Kidney glomerular epithelial cell (primary cell): ENCODE measurements at places on chromosomes 6 and 20.
A peak's percentile ranks its signal among the peaks of the same experiment; 100 is the strongest.

DNA sequence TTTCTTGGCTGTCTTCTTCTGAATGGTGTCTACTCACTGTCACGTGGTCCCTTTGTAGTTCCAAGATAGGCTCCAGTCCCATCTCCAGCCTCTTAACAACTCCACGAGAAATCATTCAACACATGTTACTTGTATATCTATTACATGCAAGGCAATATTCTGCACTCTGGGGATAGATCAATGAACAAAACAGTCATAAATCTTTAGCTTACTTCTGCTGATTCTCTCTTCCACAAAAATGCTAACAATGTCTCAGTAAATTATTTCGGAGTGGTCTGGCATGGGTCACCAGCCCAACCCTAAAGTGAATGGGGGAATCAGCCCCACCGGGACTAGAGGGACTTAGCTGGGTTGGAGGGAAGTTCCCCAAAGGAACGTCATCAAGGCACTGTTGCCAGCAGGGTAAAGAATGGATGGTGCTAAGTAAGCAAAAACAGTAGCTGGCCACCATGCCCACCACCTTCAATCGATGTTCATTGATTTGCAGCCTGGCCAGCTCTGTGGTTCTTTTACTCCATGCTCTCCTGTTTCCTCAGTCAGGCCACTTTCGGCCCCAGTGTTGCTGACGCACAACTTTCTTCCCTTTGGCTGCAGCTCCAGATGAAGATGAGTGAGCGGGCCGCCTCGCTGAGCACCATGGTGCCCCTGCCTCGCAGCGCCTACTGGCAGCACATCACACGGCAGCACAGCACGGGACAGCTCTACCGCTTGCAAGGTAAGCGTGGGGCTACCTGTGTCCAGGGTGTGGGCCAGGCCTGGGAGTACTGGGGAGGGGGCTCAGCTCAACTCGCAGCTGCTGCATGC is 167.7 kb downstream of the DOK5 start:
- DNase-seq: no peak

GRCh38 chr6:158789115-158789917 is 29.9 kb downstream of the EZR start:
- no peak for DNase-seq

GRCh38 chr20:61649860-61650162 is 397.8 kb downstream of the CDH4 start:
- DNase-seq: no peak

DNA sequence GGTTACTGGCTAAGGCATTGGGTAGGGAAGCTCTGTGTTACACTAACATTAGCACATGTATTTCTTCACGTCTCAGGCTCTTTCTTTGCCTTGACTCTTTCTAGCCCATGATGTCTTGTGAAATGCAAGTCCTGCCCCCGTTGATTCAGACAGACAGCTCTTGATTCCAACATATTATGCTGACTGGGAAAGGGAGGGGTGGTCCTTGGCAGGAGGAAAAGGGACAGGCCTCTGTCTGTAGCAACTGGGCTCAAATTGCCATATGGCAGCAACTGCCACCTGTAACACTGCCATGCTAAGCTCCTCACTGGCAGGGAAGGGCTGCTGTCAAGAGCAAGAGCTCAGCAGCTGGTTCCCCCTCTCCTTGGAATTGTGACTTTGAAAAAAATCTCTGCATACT is 5.7 kb upstream of the KCNK15 start:
- DNase-seq: no peak

GRCh38 chr6:98971303-98971702 is 23.6 kb upstream of the FBXL4 start:
- no peak for DNase-seq

DNA sequence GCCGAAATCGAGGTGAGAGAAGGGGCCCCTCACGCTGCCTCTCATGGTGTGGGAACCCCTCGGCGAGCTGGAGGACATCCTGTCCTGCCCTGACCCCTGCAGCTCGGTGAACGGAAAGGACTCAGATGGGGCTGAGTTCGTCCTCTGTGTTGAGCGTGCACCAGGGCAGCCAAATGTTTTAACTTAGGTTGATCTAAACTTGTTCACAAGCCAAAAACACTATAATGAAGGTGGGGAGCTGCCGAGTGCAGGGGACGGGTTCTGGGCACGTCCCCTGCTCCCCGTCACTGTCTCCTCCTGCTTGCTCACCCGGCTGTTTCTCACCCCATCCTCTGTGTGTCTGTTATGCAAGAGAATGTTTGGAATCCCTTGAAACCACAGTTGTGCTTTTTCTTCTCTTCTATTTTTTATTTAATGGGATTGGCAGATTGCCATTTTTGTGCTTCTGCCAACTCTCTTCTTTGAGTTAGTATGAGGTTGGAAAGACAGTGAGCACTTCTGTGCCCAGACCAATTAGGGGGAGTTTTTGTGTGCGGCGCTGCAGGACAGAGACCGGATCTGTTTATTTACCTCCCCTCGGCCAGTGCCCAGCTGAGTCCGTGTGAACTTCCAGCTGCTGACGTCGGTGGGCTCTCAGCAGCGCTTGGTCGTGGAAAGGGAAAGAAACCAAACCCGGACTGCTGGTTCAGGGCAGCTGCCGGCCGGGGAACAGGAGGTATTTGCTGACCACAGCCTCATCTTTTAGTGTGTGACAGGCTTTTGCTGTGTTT is 158.1 kb downstream of the DTNBP1 start:
- peak; percentile 94 for DNase-seq

DNA sequence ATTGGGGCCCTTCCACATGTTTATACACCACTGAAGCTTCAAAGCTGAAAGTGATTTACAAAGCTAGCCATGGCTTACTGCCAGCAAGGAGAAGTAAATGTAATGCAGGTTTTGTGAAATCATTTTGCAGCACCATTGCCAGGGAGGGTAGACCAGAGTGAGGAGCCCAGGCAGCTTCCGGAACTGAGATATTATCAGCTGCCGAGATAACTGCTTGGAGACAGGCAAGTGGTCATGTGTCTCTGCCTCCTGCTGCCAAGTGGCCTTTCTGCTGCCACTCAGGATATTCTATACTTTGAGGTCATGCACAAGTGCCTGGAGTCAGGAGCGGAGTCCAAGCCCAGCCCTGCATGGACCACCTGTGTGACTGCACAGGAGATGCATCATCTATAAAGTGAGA is 160.2 kb downstream of the SYNDIG1 start:
- DNase-seq: no peak

GRCh38 chr6:34414999-34415858 is 10.6 kb downstream of the RPS10 start:
- DNase-seq: peak; percentile 43

- DNase-seq: peak; percentile 59
Observed at GRCh38 chr6:125804264-125804663, 13.5 kb downstream of the NCOA7 start.

GRCh38 chr6:42306439-42307140 is 88.9 kb upstream of the MRPS10 start:
- no peak for DNase-seq
